Glutamatergic neuron (in vitro differentiated cells): ENCODE measurements at places on chromosomes 7 and 10.

- DNase-seq: peak; percentile 32
These were observed 530.9 kb upstream of the AUTS2 start for GRCh38 chr7:69067397-69067796.

DNA sequence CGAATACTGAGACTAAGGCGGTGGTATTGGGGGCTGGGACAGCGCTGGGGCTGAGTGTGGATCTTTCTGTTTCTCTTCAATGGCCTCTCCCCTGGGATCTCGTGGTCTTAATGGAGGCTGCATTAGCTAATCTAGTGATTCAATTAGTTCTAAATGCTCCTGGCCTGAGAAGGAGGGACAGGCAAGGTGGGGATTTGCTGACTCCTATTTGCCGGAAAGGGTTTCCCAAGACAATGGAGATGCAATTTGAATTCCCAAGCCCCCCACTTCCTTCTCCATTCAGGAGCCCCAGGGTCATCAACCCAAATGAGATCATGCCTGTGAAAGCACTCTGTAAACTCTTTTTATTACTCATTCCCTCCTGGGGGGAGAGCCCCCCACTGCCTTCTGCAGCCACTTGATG is 111.7 kb upstream of the PLXNA4 start:
- DNase-seq: peak; percentile 75

GRCh38 chr10:27742195-27743011 is 3.2 kb downstream of the MKX start:
- DNase-seq: peak; percentile 91

GRCh38 chr7:27157702-27158431 is 1.4 kb upstream of the HOXA7 start:
- no peak for DNase-seq

- DNase-seq: no peak
These were observed 135.5 kb upstream of the GLI3 start for GRCh38 chr7:42372479-42372878.

GRCh38 chr10:3025026-3025683 is 42.2 kb upstream of the PFKP start:
- DNase-seq: no peak

GRCh38 chr7:46485481-46486065 is 564.5 kb upstream of the IGFBP3 start:
- no peak for DNase-seq

GRCh38 chr7:91239171-91239604 is 25.0 kb upstream of the FZD1 start:
- no peak for DNase-seq
